ENCODE measurements at places on chromosomes 2 and 18.

GRCh38 chr2:34317797-34318196 is 718.7 kb upstream of the FAM98A start:
- no peak for DNase-seq

GRCh38 chr2:28545590-28546200 is 49.8 kb downstream of the PLB1 start:
- DNase-seq, result no peak

DNA sequence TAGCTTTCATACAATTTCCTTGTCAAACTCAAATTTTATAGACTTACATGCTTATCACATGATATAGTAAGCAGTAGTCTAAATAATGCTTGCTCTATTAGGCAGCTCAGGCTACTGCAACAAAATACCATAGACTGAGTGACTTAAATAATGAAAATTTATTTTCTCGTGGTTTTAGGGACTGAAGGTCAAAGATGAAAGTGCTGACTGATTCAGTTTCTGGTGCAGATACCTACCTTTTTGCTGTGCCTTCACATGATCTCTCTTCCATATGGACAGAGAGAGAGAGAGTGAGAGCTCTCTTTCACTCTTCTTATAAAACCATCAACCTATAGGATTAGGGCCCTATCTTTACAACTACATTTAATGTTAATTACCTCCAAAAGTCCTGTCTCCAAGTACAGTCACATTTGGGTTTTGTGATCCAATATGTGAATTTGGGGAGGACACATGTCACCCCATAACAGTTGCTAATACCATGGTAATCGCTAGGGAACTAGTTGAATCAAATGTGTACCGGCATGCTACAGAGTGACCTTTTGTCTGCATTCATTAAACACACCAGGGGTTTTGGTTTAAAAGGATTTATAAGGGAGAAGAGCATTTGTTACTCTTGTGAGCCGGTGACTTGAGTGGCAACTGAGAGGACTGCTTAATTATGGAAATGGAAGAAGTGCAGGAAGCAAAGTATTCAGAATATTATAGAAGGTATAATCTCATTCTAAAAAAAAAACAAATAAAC is 723.4 kb upstream of the LRRTM4 start:
- no peak for DNase-seq

DNA sequence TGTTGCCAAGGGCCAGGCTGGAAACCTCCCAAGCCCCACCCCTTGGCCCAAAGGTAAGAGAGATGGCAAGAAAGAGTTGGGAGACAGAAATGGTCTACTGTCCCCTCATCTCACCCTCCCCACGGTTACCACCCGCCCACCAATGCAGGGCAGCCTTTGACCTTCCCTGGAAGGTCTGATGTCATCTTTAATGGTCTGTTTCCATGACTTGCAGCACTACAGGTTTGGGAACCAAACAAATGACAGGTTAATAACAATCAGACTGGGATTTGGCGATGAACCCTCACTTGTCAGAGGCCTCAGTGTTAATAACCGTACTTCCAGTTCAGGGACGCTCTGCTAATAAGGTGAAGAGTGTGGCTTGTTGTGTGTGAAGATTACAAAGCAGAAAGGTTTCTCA is 70.4 kb downstream of the MRO start:
- DNase-seq, result no peak

DNA sequence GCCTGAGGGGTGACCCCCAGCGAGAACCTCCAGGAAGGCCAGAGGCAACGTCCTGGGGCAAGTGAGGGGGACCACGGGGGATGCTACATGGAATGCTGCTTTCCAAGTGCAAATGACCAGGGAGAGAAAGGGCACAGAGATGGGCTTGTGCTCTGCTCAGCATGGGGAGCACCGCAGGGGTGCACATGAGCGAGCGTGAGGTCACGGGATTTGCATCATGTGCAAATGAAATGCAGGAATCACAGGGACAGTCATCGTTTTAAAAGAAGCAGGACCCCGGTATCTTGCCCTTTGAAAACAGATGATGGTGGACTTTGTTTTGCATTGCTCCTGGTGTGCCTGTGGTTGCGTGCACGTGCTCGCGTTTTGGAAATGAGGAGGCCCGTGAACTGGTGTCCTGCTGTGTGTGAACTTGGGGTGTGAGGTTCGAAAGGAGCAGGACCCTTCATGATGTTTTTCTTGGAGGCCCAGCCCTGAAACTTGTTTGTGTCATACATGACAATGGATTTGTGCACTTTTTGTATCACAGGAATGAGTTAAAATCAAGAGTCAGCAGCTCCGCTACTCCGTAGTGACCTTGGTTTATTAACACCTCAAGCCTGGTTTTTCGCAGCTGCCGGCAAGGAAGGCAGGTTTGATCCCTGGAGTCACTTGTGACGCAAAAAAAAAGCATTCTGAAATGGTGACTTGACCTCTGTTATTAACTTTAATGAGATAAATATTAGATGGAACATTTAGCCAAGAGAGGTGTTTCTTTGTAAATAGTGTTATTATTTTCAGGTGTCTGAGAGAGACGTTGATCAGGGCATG is 234.5 kb downstream of the LDLRAD4 start:
- no peak for DNase-seq

- no peak for DNase-seq
Measured at GRCh38 chr2:48144777-48145176, 238.5 kb upstream of the FBXO11 start.

DNA sequence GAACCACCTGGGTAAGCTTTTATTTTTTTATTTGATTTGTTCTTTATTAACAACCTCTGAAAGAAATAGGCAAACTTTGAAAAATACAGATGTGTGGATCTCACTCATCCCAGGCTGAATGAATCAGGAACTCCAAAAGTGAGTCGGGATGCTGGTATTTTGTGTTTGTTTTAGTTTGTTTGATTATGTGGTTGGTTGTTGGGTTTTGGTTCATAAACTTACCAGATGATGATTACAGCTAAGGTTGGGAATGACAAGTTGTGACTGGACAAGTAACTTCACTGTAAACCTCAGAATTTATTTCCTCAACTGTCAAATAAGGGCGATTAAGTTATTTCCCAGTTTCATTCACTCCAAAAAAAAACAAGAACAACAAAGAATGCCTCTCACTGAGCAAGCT is 80.5 kb upstream of the KIF5C start:
- no peak for DNase-seq

GRCh38 chr2:201465524-201465971 is 14.0 kb downstream of the STRADB start:
- no peak for DNase-seq

- no peak for DNase-seq
Measured at GRCh38 chr2:46153996-46154753, 143.0 kb upstream of the EPAS1 start.

- DNase-seq, result no peak
Measured at GRCh38 chr18:36440614-36441013, 143.1 kb downstream of the FHOD3 start.

- DNase-seq, result no peak
Measured at GRCh38 chr2:204321910-204322751, 223.1 kb upstream of the PARD3B start.

- DNase-seq, result no peak
Measured at GRCh38 chr2:200193791-200194190, 112.7 kb upstream of the SPATS2L start.

- no peak for DNase-seq
Measured at GRCh38 chr2:10184421-10184820, 61.9 kb downstream of the RRM2 start.

DNA sequence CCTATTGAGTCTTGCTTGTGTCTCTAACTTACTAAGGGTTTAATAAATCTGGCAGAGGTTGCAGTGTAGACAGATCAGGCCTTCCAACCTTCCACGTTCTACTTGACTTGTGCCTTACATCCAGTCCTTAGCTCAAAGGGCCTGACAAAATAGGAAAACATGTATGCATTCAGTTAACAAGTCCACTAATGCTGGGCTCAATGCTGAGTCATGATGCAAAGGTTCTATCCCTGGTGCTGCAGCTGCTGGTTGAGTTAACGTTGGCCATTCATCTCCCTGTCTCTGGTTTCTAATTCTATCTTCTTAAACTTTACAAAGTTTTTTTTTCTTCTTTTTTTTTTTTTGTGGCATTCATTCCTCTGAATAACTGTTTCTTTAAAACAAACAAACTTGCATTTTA is 46.3 kb upstream of the ITGB6 start:
- DNase-seq, result no peak

DNA sequence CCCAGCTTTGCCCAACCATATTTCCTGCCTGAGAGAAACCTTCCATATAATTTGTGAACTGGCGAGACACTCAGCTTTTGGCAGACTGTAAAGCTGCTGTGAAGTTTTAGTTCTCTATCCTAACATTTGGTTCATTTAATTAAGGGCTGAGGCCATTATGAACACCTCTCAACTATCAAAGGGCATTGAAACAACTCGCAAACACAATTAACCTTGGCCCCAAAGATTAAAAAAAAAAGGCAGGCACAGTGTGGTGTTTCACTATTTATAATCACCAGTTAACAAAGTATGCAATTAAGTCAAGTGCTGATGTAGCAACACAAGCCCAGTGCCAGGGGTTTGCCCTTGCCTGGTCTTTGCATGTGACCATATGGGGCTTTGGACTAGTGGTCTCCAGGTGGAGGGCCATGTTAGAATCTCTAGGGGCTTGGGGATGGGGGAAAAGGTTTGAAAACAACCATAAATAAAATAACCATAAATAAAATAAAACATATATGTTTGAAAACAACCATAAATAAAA is 297.6 kb upstream of the SKOR2 start:
- DNase-seq, result no peak

DNA sequence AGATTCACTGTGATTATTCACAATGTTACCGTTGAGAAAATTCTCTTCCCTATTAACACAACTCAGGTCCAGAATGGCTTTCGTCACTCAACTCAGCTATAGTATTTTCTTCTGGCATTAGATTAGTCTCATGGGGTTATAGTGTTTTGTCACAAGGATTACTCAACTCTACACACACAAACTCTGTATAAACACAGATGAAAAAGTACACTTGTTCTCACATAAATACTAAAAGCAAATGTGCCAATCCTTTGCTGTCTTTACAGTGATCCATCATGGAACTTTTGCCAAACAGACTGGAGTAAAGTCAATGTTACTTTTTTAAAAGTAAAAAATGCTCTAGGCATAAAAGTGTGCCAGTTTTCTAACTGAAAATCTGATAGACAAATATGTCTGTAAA is 267.6 kb downstream of the RBM43 start:
- no peak for DNase-seq

GRCh38 chr2:71130905-71131244 is 441 bp downstream of the MPHOSPH10 start:
- no peak for DNase-seq

All from activated gamma-delta T cell treated with anti-CD3 and anti-CD28 coated beads, Interleukin-2, amount 50 U/mL, for 16 hours (primary cell).